ENCODE measurements at places on chromosomes 2 and 18.

GRCh38 chr2:235024931-235025773 is 73.3 kb downstream of the SH3BP4 start:
- no peak for DNase-seq

GRCh38 chr2:172200495-172201085 is 97.9 kb upstream of the DLX2 start:
- DNase-seq: no peak

GRCh38 chr18:12391487-12392165 is 14.6 kb upstream of the AFG3L2 start:
- peak; percentile 31 for DNase-seq

GRCh38 chr2:54183972-54184371 is 68.6 kb downstream of the ACYP2 start:
- no peak for DNase-seq

DNA sequence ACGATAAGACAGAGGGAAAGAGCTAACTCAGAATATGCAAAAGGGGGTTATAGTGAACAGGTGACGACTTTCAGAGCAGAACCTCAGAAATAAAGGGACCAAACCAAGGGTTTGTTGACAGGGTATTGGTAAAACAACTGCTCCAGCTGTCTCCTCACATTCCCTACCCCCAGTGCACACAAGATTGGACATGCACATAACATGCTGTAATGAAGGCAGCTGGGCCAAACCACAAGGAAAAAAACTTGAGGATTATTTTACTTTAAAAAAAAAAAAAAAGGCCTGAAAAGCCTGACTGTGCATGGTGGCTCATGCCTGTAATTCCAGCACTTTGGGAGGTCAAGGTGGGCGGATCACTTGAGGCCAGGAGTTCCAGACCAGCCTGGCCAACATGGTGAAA is 3.5 kb downstream of the RBM43 start:
- no peak for DNase-seq

- DNase-seq: no peak
These were observed 273.5 kb downstream of the CALCRL start for GRCh38 chr2:187174582-187174981.

DNA sequence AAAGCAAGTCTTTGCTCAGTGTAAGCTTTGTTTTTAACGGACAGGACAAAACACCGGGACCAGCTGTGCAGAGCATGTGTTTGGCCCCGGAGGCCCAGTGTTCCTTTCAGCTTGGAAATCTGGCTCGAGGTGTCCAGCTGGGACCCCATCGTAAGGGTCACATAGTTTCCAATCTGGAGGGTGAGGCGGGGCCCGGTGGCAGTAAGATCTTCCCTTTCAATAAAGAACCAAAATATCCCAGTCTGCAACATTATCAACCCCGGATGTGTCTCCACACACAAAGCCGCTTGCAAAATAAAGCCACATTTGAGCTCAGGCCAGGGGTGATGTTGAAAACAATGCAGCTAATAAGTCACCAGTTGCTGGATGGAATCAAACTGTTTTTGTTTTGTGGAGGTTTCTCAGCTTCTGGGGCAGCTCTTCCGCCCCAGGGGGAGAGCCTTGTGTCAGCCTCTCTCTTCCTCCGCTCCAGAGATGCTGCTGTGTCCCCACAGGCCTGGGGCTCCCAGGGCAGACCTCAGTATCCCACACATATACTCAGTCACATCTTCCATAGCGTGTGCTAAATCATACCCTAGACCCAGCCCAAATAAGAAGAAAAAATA is 138.6 kb upstream of the GLI2 start:
- no peak for DNase-seq

- DNase-seq: no peak
These were observed 42.5 kb downstream of the MOB4 start for GRCh38 chr2:197558393-197558792.

- DNase-seq: no peak
These were observed 202.5 kb downstream of the LRRTM1 start for GRCh38 chr2:80102026-80102425.

DNA sequence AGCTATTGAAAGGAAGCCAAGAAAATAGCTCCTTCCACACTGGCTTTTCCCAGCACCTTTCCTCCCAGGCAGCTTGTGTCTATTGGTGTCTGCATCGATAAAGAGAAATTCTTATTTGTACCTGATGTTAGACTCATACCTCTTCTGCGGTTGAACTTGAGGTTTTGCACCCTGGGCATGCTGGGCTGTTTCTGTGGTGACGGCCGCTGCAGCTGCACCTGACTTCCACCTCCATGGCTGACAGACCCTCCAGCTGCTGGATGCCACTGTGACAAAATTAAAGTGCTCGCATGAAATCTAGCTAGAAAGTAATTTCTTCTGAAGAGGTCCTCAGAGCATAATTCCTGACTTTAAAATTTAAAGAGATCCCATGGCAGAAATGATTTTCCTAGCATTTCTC is 6.6 kb downstream of the FECH start:
- no peak for DNase-seq

- no peak for DNase-seq
These were observed 5.5 kb downstream of the COL6A3 start for GRCh38 chr2:237408335-237409000.

DNA sequence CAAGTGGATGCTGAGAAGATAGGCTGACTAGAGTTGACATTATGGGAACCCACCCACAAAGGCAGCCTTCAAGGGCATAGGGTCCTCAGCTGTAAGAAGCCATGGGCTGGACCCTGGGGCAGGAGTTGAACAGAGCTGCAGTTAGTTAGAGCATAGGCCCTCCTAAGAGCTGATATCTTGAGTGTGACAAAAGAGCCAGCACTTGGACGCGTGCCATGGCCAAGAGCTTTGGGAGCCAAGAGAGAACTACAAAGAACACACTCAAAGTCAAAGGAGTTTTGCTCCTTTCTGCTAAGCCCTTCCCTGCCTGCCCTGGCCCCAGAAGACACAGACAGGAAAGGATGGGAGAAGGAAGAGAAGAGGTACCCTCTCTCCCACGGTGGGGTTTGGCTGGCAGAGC is 29.9 kb upstream of the AGAP1 start:
- no peak for DNase-seq

DNA sequence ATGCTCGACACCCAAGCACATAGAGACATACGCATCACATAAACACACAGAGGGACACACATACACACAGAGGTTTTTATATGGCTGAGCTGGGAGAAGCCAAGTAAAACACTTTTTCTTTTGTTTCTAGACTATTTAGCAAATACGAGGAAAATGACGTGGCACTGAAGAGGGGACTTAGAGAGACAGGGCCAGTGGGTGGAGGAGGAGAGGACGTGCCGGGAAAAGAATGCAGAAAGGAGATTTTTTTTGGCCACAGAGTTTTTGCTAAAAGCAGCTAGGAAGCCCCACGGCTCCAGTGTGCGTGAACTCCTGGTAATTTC is 168.5 kb upstream of the KLF7 start:
- DNase-seq: no peak

DNA sequence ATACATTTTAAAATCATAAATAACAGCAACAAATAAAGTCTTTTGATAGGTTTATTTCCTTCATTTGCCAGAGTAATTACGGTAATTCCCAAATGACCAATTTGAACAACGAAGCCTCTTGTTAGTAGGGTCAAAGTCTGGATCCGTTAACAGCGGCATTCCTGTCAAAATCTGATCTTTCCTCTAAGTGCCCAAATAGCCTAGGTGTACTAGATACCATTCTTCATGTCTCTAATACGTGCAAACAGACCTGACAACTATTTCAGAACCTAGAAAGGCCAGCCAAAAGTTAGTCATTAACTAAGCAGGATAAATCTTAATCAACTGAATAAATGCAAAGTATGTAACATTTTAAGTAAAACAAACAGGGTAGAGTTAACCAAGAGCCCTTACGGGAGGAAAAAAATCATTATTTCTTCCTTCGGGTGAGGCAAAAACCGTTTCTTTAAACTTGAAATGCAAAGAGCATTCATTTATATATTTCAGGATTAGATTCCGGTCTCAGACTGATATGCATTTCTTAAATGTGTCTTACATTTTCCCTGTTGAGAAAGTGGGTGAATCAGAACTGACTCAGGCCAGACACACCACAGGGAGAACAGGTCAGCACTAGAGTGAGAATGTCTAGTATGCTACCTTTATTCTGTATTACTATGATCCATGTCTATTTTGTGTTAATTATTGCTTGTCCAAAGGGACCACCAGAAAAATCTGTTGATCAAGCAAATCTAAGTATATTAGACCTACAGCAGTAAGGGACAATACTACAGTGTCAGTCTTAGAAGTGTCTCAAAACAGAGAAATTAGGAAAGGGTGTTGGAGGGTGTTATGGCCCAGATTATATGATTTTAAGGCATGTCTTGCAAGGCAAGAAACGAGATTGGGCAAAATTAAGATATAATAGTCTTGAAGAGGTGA is 141.5 kb upstream of the NDUFV2 start:
- DNase-seq: no peak

DNA sequence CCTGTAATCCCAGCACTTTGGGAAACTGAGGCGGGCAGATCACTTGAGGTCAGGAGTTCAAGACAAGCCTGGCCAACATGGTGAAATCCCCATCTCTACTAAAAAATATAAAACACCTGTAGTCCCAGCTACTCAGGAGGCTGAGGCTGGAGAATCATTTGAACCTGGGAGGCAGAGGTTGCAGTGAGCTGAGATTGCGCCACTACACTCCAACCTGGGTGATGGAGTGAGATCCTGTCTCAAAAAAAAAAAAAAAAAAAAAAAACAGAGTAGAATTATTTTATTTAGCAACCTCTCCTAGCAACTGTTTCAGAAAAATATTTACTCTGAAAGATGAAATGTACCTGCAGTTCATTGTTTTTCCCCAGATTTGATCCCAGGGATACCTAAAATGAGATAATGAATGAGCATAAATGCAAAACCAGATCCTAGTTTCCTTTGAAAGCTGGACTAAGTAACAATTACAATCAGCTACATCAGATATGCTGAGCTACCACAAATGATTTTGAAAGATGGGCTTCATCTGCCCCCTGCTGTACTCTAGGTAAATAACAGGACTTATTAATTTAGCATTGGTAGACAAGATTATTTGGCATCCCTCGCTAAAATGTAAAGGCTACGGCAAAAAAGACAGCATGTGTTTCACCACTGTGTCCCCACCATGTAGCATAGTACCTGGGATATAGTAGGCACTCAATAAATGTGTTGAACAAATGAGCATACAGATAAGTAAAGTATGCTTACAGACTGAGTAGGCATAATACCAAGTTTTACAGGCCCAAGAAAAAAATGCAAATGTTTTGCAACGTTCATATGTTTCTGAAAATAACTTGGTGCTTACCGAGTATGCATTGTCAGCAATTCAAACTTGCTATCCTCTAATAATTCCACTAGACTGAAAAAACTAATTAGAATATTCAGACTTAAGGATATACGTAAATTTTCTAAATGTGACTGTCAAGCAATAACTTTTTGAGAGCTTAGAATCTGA is 102.5 kb downstream of the ATL2 start:
- peak; percentile 2 for DNase-seq

GRCh38 chr18:10055125-10055750 is 141.4 kb downstream of the VAPA start:
- no peak for DNase-seq

- no peak for DNase-seq
These were observed 436 bp upstream of the ITPRIPL1 start for GRCh38 chr2:96324721-96325040.

DNA sequence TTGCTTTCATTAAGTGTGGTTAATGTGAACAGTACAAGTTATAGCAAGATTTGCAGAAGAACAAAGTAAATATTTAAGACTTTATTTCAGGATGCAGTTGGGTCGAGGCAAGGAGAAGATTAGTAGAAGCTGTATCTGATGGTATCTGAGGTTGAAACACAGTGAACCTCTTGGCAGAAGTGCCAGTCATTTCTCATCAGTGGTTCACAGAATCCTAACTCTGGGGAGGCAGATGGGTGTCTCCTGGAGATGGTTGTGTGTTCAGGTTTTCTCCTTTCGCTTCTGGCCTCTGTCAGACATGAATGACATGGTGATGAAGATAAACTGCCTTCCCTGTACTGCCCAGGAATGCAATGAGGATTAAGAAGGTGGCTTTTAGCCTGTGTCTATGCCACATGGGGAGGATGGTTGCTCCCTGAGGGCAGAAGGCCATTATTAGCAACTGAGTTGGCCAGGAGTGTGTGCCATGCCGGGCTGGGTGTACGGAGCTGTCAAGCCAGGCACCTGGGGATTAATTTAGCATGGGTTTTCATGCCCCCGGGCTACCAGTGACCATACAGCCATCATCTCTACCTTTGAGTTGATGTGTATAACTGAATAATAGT is 28.0 kb downstream of the MGAT5 start:
- no peak for DNase-seq

GRCh38 chr2:203797276-203797675 is 70.3 kb upstream of the CTLA4 start:
- DNase-seq: no peak

DNA sequence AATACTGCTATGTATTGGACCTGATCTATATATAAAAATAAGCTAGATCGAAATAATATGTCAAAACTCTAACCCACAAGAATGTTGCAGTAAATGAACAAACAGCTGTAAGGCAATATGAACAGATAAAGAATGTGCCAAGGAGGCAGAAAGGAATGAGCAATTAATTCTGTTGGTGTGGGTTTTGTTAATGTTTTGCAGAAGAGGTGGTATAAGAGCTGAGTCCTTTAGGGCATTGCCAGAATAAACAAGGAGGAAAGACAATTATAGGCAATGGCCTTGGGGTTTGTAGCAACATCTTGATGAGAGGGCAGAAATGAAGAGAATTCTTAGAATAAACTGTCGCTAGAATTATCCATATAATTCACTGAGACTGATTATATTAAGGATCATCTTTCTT is 240.9 kb upstream of the GULP1 start:
- no peak for DNase-seq

DNA sequence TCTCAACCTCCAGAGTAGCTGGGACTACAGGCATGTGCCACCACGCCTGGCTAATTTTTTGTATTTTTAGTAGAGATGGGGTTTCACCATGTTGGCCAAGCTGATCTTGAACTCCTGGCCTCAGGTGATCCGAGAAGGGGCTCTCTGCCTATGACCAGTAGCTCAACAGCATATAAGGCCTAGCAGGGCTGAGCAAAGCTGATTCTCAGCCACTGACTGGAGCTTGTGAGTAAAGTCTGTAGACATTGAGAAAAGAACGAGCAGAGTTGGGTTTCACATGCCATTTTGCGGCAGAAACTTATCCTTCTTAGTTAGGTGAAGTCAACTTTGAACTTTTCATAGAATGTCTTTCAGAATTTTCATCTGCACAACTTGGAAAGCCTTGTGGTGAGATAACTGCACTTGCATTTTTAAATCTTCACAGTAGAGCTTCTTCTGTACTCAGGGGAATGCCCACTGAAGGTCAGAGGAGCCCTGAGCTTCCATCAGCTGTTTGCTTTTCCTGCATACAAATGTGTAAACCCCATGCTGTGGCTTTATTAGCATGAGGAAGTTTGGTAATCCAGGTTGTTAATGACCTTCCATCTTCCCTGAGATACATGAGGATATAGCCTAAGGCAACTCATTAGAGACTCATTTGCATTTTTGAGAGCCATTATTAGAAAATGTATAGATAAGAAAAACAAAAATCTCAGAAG is 602.4 kb downstream of the METTL4 start:
- no peak for DNase-seq
